ENCODE measurements at places on chromosomes 12 and 14.
A peak's percentile ranks its signal among the peaks of the same experiment; 100 is the strongest.

GRCh38 chr14:77347751-77348150 lies 26.9 kb downstream of the GSTZ1 start:
- DNase-seq = no peak

GRCh38 chr12:110750784-110751461 lies 8.2 kb upstream of the PPP1CC start:
- no peak for DNase-seq

DNA sequence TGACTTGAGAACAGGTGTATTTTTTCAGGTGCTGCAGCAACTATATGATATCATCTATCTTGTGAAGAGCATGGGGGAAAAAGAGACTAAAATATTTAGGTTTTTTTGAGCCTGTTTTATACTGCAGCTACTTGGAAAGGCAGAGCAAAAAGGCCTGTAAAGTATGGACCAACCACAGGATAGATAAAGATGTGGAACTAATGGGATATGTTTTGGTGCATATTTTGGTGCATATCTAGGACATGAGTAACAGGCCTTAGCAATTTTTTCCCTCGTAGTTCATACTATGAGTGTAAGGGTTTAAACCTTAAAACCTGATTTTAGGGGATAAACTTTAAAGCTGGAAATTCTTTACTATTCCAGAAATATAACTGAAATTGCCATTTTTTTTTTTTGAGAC lies 6.0 kb upstream of the GTSF1 start:
- no peak for DNase-seq

GRCh38 chr12:48956279-48957140 lies 777 bp downstream of the ARF3 start:
- peak; percentile 82 for DNase-seq

GRCh38 chr12:26164118-26164517 lies 31.3 kb upstream of the SSPN start:
- DNase-seq = no peak

DNA sequence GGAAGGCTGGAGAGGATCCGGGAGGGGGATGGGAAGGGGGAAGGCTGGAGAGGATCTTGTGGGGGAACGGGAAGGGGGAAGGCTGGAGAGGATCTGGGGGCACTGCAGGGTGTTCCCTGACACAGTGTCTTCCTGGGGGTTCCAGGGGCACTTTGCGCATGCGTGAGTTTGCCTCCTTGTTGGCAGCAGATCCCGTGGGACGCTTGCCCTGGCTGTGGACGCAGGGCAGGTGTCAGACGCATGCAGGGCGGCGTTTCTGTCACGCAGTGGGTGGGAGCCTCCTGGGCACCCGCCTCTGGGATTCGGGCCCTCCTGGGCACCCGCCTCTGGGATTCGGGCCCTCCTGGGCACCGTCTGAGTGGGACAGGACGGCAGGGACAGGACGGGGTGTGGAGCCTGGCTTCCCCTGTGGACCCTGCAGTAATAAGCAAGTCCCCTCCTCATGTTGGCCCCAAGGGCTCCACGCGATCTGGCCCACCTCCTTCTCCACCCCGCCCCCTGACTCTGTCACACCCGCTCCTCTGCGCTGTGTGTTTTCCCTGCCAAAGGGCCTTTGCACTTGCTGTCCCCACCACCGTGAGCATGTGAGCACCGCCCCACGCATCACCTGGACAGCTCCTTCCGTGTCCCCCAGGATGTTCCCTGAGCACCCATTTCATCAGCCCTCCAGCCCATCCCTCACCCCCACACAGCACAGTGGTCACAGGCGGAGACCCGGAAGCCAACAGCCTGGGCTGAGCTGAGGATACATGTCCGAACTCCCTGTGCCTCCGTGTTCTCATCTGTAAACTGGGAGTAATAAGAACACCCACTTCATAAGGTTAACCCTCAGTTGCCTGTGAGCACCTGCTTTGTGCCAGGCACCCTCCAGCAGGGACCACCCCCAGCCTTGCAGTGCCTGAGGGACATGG lies 4.4 kb downstream of the MMP17 start:
- DNase-seq = peak; percentile 59

- no peak for DNase-seq
Observed at GRCh38 chr14:32710731-32711680, 227.7 kb upstream of the NPAS3 start.

- DNase-seq = no peak
Observed at GRCh38 chr12:39682689-39683477, 63.3 kb upstream of the ABCD2 start.

- no peak for DNase-seq
Observed at GRCh38 chr12:16608946-16609539, 3.1 kb upstream of the LMO3 start.

DNA sequence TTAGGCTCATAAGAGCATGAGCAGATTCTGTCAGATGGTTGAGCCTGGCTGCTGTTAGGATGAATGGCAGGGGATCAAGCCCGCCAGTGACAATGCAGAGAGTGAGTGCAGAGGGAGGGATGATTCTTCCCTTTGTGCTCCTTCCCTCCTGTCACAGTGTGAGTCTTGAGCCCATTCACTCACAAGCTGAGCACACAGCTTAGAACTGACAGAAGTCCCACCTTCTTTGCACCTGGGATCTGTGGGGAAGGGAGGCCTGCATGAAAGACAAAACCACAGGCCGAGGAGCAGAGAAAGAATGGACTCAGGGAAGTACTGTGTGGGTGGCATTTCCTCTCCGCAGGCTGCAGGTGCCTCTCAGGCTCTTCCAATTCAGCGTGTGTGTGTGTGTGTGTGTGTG lies 160.6 kb downstream of the KCNA5 start:
- no peak for DNase-seq

DNA sequence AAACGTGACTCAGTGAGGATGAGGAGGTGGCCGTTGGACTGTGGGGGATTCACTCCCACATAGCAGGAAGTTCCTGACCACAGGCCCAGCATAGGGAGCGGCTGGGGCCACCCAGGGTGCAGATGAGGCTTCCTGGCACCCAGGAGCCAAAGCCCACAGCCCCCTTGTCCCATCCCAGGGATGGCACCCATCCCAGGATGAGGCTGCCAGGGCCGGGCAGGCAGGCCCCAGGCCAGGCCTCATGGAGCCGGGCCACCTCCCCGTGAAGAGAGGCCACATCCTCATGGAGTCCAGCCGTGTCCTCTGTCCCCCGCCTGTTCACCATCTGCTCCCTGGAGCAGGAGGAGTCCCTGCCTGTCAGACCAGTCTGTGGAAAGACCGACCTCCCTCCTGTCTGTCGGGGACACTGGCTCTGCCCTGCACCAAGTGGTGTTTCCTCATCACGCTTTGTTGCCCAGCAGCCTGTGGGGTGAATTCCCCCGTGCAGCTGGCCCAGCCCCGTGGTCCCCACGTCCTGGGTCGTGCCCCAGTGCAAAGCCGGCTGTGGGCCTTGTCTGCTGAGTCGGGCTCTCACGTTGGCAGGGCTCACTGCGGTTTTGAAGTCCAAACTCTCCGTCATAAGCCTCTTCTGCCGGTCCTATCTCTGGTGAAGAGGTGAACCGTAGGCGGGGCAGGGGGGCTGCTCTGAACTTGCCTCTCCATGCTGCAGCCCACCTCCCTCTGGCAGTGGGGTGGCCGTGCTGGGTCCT lies 24.5 kb downstream of the MMP17 start:
- DNase-seq = no peak

- DNase-seq = peak; percentile 25
Observed at GRCh38 chr12:99810718-99811593, 163.4 kb downstream of the GARIN6 start.

- no peak for DNase-seq
Observed at GRCh38 chr12:109767991-109768900, 54.6 kb downstream of the FAM222A start.

GRCh38 chr14:20798932-20799331 lies 3.7 kb downstream of the RNASE1 start:
- no peak for DNase-seq

DNA sequence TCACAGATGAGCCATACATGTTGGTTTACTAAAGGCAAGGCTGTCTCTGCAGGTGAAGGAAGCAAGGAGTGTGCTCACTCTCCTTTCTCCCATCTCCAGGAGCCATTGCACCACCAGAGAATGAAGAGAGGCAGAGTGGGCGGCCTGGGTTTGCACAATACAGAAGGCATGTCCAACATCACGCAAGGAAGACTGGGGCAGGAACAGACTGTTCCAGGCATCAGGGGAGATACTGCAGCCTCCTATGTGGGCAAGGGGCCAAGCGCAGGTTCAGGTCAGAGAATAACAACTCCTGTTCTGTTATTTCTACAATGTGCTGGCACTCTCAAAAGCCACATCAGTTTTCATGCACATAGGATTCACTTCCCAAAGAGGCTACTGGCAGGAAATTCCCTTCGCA lies 1.7 kb upstream of the TMEM229B start:
- no peak for DNase-seq

- peak; percentile 88 for DNase-seq
Observed at GRCh38 chr14:104680806-104681688, 8.4 kb upstream of the INF2 start.

DNA sequence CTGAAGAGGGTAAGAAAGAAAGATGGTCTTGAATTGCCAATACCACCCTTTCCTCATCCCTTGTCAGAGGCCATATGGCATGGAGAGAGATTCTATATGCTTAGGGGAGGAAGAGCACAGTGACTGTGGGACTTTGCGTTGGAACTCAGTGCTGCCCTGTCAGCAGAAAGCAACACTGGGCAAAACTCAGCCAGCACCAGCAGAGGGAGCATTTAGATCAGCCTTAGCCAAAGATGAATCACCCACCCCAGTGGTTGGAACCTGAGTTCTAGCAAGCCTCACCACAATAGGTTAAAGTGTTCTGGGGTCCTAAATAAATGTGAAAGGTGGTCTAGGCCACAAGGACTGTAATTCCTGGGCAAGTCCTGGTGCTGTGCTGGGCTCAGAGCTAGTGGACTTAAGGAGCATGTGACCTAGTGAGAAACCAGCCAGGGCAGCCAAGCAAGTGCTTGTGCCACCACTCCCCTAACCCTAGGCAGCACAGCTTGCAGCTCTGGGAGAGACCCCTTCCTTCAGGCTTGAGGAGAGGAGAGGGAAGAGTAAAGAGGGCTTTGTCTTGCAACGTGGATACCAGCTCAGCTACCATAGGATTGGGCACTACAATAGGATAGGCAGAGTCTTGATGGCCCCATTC lies 11.4 kb upstream of the BCAT1 start:
- DNase-seq = no peak

- no peak for DNase-seq
Observed at GRCh38 chr12:13004986-13005385, 4.9 kb upstream of the HEBP1 start.

- no peak for DNase-seq
Observed at GRCh38 chr14:58640959-58641358, 3.2 kb downstream of the DACT1 start.

- DNase-seq = no peak
Observed at GRCh38 chr12:57218030-57218853, 1.6 kb downstream of the NXPH4 start.

GRCh38 chr14:94907626-94908261 lies 137.8 kb upstream of the GSC start:
- no peak for DNase-seq

- no peak for DNase-seq
Observed at GRCh38 chr12:77102691-77103090, 37.3 kb upstream of the E2F7 start.

DNA sequence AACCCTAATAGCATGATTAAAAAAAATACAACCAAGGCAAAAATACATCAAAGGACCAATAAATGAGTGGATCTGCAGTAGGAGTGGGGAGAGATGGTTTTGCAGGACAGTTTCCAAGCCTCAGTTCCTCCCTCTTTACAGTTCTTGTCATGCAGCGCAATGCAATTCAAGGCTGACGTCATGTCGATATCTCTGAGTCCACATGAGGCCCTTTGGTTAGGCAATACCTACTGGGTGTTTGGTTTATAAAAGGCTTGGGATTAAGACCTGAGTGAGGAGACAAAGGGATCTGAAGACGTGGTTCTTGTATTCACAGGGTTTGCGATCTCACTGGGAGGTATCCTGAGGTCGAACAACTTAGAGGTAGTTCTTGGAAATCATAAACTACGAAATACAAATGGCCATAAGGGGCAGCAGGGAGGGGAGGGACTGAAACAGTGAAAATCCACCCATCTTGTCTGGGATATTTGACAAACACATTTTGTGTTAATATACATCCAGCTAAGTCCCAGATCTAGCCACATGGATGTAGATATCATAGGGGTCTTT lies 441.0 kb downstream of the FUT8 start:
- DNase-seq = no peak

- no peak for DNase-seq
Observed at GRCh38 chr12:19744705-19745218, 305.5 kb downstream of the AEBP2 start.

- DNase-seq = no peak
Observed at GRCh38 chr14:33800735-33801163, 150.1 kb downstream of the EGLN3 start.

GRCh38 chr12:128820723-128821432 lies 2.9 kb downstream of the SLC15A4 start:
- DNase-seq = no peak

DNA sequence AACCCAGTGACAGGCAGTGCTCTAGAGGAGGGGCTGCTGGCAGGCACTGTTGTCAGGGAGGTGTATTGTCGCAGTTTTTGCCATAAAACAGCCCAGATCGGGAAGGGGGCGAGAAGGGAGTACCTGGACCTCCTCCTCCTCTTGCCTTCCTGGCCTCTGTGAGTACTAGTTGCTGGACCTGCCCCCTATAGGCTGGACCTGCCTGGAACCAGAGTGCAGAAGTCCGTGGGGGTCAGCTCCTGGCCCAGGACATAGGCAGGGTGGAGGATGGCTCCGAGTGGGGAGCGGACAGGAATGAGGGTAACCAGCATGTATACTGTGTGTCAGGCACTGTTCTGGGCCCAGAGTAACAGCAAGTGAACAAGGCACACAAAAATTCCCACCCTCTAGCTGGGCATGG lies 116.3 kb downstream of the PTPN11 start:
- DNase-seq = no peak

GRCh38 chr12:69275471-69275891 lies 36.1 kb downstream of the CPSF6 start:
- DNase-seq = no peak

- no peak for DNase-seq
Observed at GRCh38 chr12:57726884-57727757, 11.4 kb downstream of the AGAP2 start.

DNA sequence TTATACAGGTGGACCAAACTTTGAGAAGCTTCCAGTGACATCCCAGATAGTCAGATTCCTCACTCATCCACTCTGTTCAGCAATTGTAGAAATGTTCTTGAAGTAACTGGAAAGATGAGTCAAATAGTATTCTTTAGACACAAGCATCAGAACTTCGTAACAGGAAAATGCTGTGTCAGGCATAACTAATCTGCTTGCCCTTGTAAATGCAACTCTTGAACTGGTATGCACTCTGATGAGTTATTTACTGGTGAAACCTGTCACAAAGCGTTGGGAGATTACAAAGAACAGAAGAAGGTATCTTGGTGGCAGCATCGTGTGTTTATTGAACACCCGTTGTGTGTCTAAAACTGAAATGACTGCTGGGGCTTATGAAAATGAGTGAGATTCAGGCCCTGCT lies 10.8 kb upstream of the DUSP6 start:
- no peak for DNase-seq

- no peak for DNase-seq
Observed at GRCh38 chr12:121417847-121418246, 17.9 kb downstream of the RNF34 start.

All from amygdala (tissue), 56 donors.